ENCODE measurements at places on chromosomes 16 and 17. TPM values are rescaled to one million over a fixed set of nuclear protein-coding genes. Genes with fewer than 3 reads are reported as not detected.

PRRT2 gene
- total RNA-seq = 3.0 TPM

CA5A gene
- not detected for total RNA-seq

SLC5A2 gene
- total RNA-seq = not detected

SPAG5 gene
- 12.0 TPM for total RNA-seq

USH1G gene
- total RNA-seq = 2.9 TPM

GRCh38 chr16:90020260-90020837 lies 1.1 kb upstream of the DBNDD1 start:
- DNase-seq = no peak

- DNase-seq = peak; percentile 24
Observed at GRCh38 chr17:66417300-66417719, 114.9 kb downstream of the PRKCA start.

DNA sequence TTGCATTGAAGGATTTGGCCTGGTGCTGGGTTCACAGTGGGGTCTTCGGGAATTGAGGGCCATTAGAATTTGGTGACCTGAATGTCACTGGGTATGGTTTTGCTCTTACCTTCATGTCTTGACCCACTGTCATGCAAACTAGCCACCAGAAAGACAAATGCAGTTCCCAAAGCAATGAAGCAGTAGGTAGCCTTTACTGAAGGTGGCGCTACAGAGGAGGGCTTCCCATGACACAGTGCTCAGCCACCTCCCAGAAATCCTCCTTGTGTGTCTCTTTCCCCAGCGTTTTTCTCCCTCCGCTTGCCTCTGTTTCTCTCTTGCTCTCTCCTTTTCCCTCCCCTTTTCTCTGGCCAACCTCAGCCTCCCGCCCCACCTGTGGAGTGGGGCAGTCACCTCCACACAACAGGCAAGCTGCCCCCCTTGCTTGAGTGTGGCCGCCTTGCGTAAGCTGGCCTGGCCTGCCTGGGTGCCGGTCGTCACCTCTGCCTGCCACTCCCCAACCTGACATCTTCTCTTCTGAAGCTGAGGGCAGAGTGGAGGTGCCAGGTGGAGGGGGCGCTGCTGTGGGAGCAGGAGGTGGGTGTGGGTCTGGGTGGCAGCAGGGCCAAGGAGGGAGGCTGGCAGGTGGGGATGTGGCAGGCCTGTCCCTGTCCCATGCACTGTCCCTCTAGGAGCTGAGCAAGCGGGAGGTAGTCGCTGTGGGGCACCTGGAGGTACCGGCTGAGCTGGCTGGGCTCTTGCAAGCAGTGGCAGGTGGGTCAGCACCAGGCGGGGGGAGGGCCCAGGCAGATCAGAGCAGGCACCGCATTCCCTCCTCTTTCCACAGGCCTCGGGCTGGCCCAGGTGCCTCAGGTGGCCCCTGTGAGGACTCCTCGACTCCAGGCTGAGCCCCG lies 34.7 kb downstream of the MYO15A start:
- no peak for DNase-seq

DNA sequence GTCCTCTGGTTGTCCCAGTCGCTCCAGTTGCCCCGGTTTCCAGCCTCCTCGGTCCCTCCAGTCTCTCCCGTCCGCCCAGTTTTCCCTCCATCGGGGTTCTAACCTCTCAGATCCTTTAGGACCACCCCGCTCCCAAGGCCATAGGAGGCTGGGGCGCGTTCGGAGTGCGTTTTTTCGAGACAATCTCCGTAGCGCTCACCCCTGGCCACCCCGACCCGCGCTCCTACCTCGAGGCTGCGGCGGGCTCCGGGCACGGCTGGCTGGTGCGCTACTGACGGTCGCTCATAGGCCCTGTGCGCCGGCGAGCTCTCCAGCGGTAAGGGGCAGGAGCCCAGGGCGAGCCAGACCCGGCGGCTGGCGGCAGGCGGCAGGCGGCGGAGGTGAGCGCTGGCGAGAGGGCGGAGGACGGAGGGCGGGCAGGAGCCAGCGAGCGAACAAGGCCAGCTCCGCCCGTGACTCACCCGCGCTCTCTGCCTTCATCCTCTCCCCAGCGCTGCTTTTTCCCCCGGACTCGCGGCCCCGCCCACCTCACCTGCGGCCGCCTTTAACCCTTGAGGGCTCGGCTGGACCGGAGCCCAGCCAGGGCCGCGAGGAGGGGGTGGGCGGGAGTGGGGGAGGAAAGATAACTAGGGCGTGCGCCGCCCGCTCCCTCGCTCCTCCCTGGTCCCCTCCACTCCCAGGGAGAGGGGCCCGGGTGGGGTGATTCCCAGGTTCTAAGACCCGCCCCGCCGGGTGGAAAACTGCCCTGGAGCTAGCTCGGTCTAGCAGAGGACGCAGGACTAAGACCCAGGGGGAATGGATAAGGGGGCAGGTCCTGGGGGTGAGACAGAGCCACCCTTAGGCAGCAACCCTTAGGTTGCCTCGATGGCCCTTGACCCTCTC lies at the start of gene SP6:
Gene SP6, minus strand, starts transcription at position 472 of the 882 bp plus-strand sequence. CDS start 2,734 bp downstream, outside the sequence.
- DNase-seq = peak; percentile 43

DNA sequence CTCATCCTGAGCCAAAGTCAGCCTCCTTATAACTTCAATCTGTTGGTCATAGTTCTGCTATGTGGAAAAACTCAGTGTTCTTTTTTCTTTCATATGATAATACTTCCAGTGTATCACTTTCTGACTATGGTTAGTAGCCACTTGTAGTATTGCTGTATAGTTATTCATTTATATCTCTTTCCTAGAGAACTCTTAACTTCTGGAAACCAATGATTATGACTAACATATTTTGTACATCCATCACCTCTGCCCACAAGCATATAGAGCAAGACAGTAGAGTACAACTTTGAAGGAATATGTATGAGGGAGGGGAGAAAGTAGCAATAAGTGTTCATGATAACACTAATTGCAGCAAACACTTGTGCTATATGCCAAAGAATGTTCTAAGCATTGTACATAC lies 38.6 kb downstream of the COX10 start:
- DNase-seq = no peak

DNA sequence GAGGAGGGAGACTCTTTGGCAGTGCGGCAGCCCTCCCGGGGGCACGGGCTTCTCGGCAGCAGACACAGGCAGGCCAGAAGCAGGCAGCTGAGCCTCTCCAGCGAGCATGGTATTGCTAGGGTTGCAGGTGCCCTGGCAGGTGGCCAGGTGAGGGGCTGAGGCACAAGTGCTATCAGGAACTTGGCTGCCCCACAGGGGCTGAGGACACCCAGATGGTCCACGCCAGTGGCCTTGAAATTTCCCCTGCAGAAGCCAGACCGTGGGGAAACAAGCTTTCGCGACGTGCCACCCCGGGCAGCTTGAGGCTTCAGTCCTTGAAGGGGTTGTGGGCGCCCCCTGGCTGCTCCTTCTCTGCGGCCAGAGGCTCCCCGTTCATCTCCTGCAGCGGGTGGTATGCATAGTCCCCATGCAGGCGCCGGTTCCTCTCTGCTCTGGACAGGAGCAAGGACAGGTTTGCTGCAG lies 8.5 kb downstream of the NAGPA start:
- DNase-seq = peak; percentile 29
